Stimulated activated CD8-positive, alpha-beta memory T cell treated with anti-CD3 and anti-CD28 coated beads, Interleukin-15, amount 100 ng/mL, for 4 hours (primary cell): ENCODE measurements at places on chromosomes 13 and 19.
A peak's percentile ranks its signal among the peaks of the same experiment; 100 is the strongest.

DNA sequence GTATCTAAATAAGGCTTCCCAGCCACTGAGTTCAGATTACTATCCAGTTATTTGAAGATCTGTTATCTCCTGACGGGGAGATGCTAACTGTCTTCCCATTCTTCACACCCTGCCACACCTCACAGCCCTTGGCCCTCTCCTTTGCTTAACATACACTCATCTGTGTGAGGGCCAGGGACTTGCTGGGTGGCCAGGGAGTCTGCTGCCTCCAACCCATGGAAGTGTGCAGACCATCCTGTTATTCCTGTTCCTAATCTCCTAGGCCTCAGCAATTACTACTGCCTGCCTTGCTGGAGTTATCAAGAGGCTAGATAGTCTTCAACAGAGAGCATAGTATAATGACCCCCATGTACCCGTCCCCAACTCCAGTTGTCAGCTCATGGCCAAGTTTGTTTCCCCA is 36.2 kb upstream of the GTF3A start:
- no peak for DNase-seq

DNA sequence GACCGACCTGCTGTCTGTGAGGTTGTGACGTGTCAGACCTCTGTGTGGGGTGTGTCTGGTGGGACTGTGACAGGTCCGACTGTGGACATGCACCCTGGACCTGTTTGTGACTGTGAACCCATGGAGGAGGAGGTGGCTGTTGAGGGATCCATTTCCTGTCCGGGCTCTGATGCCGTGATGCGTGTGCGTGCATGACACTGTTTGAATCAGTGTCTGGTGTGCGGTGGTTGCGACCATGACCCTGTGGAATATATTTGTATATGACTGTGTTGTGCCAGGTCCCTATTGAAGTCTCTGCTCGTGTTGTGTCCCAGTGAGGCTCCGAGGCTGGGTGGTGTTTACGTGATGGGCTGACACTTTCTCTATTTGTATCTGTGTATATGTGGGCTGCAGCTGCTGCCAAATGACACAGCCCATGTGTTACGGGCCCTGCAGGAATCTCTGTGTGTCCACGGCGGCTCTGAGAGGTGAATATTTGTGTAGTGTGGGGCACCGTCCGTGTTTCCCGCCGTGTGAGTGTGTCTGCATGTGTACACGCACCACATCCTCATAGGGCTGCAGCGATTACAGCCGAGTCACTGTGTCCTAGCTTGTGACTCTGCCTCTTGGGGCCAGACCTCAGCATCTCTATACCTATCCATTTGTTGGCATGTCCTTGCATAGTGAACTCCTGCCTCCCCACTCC is 18.3 kb downstream of the CCDC97 start:
- no peak for DNase-seq

GRCh38 chr13:98981369-98982080 is 3.7 kb upstream of the DOCK9 start:
- DNase-seq, result no peak

DNA sequence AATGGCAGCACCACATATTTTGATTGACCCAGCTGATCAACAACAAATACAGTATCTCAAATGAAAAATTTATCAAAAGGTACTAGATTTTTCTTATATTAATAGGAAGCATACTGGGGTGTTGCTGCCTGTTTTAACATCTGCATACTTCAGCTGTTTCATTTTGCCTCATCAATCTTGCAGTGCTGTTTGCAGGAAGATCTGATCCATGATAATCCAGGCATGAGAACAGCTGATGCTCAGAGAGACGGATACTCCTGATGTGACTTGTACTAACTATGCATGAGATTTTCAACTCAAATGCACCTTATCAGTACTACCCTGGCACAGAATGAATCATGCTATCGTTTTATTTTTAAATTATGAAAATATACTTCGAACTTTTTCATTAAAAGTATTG is 2136.8 kb downstream of the PCDH9 start:
- DNase-seq, result no peak

DNA sequence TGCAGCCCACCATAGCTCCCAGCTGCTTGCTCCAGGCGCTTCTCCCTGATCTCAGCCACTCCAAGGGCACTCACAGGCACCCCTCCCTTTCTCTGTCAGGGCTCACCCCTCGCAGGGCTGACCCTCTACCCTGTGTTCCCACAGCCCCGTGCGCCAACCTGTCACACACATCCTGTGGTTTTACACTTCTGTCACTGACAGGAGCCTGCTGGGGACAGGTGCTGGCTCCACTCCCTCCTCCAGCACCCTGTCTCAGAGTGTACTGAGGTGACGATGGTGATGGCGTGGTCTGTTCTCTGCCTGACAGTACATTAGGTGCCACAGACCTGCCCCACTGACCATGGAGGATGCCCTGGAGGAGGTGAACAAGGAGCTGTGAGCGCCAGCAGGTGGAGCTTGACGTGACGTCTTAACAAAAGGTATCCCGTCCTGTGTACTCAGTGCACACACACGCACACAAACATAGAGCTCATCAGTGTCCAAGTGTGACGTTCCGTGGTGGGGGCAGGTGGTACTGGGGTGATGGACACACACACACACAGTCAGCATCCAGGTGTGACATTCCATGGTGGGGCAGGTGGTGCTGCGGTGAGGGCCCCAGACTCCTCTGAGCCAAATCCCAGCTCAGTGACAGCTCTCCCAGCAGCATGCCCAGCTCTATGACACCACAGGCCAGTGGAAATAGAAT is 20.9 kb downstream of the C19orf44 start:
- DNase-seq, result no peak

DNA sequence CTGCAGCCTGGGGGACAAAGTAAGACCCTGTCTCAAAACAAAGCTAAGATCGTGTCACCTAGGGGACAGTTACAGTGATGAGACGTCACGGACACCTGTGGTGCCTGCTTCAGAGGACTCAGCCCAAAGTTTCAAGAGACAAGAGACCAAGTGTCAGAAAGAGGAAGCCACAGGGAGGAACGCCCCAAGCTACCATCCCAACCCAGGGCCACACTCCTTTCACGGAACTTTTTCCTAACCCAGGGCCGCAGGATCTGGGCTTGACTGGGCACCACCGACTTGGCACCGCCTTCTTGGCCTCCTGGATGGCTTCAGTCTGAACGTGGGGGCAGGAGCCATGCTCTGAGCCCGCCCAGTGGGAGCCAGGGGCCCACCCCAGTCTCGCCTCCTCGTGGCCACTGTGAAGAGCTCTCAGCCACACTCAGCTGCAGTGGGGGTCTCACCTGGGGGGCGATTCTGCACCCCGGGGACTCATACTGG is 8.5 kb downstream of the MOB3A start:
- no peak for DNase-seq

DNA sequence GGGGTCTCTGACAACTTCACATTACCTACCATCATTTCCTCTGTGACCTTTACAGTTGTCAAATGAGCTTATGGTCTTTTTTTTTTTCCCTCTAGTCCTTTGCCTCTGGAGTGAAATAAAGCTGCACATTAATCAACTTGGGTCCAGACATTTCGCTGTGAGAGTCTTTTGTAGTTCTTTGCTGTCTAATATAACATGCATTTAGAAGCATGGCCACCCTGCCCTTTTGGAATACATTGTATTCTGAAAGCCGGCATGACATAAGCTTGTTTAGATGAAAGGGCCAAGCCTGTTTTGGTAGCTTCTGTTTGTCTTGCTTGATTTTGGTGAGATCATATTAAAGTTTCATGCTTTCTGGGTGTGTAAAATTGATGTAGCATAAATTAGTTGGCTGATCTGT is 509.8 kb downstream of the DIAPH3 start:
- no peak for DNase-seq

DNA sequence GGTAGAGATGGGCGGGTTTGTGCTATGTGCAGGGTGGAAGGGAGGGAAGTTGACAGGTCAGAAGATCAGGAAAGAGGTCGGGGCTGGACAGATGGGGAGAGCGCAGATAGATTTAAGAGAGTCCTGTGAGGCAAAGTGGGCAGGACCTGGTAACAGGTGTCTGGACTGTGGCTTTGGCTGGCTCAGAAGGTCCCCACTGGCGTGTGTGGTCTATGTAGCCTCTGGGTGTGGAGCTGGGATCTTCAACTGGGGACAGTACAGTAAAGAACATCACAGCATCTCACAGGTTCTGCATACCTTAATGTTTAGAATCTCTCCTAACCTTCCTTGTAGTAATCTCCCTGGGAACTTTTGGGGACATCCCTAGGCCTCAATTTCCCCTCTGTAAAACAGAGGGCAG is 17.7 kb downstream of the CKM start:
- no peak for DNase-seq

GRCh38 chr19:58355908-58356765 is 2.8 kb upstream of the A1BG start:
- peak; percentile 4 for DNase-seq

DNA sequence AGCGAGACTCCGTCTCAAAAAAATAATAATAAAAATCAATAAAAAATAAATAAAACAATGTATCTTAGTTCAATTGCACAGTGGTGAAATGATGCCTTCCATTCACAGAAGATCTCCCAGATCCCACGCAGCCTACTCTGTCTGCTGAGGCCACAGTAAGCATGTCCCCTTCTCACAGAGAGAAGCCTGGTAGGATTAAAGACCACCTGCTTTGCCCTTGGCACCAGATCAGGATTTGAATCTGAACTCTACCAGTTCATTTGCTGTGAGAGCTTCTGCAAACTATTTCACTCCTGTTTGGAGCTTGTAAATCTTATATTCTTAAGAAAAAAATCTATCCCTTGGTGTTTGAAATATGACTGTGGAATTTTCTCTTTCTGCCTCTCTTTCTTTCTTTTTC is 2.2 kb upstream of the SLC7A1 start:
- no peak for DNase-seq

GRCh38 chr13:97911311-97912138 is 42.0 kb upstream of the IPO5 start:
- no peak for DNase-seq
